ENCODE measurements at places on chromosomes 1 and 21.

GRCh38 chr1:114490274-114490693 lies 20.7 kb downstream of the TRIM33 start:
- peak; percentile 85 for DNase-seq

DNA sequence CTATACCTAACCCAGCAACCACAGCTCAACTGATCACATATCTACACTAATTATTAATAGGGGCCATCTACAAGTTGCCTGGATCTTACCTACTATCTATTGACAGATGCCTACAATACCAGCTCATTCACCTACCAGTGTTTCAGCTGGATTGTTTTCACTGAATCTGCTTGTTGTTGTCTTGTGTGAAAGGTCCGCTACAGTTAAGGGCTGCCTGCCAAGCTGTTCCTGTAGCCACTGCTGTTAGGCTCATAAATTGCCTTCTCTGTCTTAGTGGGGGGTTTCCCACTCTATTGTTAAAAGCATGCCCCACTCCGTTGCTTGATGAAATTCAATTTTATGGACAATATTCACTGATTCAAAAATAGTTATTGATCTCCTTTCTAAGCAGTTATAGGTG lies 199.7 kb upstream of the TMPRSS15 start:
- no peak for DNase-seq

- DNase-seq = no peak
Observed at GRCh38 chr1:221794079-221794670, 52.3 kb upstream of the DUSP10 start.

DNA sequence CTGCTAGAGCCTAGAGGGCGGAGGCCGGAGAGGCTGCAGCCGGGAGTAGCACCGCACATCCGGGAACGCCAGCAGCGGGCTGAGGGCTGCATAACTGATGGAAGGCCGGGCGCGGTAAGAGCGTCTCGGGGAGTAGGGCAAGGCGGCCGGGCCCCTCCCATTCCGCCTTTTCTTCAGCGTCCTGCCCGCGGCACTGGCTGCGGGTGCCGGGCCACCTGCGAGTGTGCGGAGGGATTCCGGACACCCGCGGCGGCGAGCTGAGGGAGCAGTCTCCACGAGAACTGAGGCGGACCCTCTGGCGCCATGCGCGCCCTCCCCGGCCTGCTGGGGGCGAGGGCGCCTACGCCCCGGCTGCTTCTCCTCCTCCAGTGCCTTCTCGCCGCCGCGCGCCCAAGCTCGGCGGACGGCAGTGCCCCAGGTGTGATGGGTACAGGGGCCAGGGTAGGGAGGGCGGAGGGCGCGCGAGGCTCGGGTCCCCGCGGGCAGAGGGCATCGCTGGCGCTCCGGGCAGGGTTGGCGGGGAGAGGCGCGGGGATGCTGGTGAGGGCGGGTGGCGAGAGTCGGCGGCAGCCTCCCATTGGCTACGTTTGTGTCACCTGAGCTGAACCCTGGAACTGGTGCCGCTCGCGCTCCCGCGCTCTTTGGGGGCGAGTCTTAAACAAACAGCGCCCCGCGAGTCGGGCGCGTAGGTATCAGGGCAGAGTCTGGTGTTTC lies 334.4 kb downstream of the SRGAP2C start:
- peak; percentile 94 for DNase-seq

DNA sequence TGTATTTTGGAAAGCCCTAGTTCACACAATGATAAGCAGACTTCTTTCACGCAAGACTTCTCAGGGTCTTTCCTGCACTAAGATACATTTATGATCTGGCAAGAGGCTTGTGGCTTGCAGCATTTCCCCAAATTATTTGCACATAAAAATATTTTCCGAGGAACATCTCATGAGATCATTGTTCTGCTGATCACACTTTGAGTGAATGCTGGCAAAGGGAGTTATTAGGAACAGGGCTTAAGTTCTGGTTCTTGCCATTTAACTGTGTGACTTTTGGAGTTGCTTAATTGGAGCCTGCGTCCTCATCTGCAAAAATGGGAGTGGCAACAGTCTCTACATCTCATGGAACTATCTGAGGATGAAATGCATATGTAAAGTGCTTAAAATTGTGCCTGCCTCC lies 50.2 kb downstream of the GADD45A start:
- DNase-seq = peak; percentile 41

DNA sequence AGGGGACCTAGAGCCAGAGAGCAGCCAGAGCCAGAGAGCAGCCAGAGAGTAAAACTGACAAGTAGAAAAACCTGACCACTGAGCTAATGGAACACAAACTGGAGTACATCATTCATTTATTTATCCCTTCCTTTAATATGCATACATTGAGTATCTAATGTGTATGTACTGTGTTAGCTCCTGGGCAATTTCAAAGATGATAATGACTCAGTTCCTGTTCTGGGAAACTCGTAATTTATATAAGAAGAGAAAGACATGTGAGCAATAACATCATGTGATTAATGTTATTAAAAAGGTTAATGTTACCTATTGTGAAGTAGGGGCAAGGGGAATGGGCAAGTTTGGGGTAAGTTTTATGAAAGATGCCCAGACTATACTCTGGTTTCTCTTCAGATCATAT lies 199.9 kb downstream of the TNR start:
- DNase-seq = no peak

DNA sequence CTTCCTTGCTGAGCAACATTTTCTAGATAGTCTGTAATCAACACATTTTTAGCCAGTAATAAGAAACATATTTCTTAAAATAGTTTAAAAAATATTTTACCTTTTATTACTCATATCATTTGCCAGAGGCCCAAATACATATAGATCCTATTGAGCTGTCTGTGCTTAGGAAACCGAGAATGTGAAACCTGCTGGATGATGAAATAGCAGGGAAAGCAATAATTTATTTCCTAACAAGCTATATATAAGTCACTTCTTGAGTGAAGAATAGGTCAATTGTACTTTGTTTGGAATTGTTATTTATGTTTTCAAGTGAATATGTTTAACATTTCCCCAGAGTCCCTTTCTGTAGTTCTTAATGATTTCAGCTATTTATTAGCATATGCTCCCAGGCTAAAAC lies 339.9 kb upstream of the TMPRSS15 start:
- DNase-seq = no peak

- no peak for DNase-seq
Observed at GRCh38 chr1:98458511-98459485, 202.7 kb upstream of the SNX7 start.

- DNase-seq = no peak
Observed at GRCh38 chr21:41820384-41821080, 53.7 kb upstream of the RIPK4 start.

- DNase-seq = peak; percentile 10
Observed at GRCh38 chr1:107691540-107691939, 273.4 kb downstream of the VAV3 start.

GRCh38 chr1:40620586-40621210 lies 44.8 kb downstream of the RIMS3 start:
- no peak for DNase-seq

DNA sequence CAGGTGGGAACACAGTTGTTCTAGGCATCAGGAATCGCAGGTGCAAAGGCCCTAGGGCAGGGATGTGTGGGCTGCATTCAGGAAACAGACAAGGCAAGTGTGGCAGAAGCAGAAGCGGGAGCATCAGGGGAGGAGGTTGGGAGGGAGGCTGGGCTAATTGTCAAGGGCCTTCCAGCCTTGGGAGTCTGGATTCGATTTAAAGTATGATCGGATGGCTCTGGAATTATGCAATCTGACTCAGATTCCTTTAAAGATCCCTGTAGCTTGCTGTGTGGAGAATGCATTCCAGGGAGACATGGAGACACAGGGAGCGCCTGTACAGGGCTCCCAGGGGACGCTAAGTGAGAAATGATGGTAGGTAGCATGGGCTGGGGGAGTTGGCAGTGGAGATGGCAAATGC lies 86.5 kb downstream of the LACTBL1 start:
- no peak for DNase-seq

GRCh38 chr1:9413071-9413876 lies 120.6 kb downstream of the SPSB1 start:
- peak; percentile 81 for DNase-seq

DNA sequence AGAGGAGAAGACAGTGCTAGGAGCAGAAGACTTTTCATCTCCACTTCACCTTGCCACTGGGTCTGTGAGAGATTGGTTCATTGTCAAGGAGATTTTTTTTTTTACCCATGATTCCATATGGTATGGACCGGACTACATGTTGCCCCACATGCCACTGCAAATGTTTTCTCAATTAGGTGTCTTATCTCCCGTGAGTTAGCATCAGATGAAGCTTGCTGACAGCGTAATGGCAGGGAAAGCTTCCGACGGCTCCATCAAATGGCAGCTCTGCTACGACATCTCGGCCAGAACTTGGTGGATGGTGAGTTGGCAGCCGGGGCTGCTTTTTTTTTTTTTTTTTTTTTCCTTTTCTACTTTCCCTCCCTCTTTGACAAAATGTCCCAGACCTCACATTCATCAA lies 217.2 kb upstream of the NFIA start:
- no peak for DNase-seq

DNA sequence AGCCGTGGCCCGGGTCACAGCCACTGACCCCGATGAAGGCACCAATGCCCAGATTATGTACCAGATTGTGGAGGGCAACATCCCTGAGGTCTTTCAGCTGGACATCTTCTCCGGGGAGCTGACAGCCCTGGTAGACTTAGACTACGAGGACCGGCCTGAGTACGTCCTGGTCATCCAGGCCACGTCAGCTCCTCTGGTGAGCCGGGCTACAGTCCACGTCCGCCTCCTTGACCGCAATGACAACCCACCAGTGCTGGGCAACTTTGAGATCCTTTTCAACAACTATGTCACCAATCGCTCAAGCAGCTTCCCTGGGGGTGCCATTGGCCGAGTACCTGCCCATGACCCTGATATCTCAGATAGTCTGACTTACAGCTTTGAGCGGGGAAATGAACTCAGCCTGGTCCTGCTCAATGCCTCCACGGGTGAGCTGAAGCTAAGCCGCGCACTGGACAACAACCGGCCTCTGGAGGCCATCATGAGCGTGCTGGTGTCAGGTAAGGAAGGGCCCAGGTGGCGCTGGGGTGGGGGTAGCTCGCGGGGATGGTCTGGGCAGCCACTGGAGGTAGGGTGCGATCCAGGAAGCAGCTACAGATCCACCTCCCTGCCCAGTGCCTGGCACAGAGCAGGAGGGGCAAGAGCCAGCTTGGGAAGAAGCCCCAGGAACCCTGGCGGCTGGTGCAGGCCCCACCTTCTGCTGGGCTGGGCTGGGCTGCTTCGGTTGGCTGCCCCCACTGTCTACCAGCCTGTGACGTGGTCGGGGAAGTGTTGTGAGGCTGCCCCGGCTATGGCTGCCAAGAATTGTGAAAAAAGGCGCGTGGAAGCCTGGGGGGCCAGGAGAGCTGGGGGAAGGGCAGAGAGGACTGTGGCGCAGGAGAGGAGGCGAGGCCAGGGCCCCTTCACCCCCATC lies 3.8 kb downstream of the CELSR2 start:
- no peak for DNase-seq

DNA sequence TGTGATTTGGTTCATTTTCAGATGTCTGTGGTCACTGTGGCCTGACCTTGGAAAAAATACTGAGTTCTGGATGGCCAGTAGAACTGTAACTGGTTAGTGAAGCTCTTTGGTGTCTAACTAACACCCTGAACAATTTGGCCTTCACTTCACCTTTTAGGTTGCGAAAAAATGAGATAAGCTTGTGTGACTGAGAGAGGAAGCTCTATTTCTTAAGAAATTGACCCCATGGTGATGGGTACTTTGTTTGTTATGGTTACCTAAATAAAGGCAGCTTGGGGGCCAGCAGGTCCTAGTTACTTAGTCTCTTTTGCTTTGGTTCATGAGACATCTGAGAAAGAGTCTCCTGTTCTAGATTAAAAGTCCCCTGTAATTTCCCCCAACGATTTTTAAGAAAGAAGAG lies 181.6 kb downstream of the ZNF326 start:
- peak; percentile 7 for DNase-seq

DNA sequence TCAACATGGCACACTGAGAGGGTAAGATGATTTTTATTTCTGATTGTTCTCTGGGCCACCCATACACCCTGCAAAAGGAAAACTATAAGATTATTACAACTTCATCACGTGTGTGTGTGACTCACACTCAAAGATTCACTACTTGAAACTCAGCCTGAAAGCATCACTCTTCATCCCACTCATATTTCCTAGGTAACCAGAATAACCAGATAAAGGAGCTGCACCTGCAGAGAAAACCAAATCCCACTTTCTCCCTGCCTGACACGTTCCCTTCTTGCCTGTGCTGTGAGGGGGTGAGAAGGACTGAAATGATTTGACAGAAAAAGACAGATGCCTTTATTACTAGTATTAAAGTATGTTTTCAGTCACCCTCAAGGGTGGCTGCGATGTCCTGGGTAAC lies 131.6 kb downstream of the TGFBR3 start:
- no peak for DNase-seq

DNA sequence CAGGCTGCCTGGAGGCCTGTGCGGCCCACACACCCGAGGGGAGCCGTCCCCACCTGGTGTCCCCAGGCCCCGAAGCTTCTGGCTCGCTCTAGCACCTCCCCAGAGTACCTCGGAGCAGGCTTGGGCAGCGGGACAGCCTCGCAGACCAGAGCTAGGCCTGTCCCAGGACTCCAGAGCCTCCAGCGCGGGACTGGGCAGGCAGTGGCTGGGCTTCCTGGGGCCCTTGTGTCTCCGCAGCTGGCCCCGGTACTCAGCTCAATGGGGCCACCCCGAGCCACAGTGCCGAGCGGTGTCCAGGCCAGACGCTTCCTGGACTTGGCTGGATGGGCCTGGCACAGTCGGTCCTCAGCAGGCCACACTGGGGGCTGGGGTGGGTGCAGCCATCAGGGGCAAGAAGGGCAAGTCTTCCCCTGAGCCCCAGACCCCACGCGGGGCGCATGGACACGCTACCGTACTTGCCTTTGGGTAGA lies 4.9 kb downstream of the SCNN1D start:
- DNase-seq = no peak

GRCh38 chr1:229047840-229048620 lies 222.9 kb upstream of the RAB4A start:
- DNase-seq = no peak
